ENCODE measurements at places on chromosomes 12 and 14. TPM values are rescaled to one million over a fixed set of nuclear protein-coding genes. Genes with fewer than 3 reads are reported as not detected.

GRCh38 chr14:72701237-72701565, 192.7 kb downstream of the DPF3 start:
- DNase-seq = no peak

DNA sequence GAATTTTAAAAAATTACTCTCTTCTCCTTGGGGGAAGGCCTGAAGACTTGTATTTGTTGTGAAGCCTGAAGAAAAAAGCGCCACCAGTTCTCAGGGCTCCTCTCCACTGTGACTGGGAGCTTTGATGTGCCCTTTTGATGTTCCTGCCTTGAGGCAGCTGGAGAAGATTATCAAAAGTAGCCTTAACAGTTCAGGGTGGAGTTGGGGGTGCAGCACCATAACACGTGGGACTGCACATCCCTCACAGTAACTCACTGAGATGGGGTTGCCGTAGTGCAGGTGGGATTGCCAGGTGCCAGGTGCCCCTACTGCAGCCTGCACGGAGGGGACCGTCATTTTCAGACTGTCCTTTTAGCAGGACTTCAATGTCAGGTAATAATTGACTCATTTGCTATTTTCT, 474.1 kb downstream of the ETNK1 start:
- DNase-seq = no peak

DNA sequence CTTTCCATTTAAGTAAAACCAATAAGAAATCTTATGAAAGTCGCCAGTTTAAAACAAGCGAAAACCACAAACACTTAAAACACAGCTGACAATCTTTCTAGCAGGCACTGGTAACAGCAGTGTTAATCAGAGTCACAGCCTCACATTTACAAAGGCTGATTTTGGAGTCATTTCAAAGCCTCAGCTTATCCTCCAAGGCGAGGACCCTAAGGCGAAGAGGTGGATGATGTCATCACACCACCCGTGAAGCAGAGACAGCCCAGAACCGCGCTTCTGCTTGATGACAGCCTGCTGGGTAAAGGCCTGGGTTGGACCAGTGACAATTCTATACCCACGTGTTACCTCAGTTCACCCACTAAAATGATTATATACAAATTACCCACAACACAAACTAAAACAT, 10.1 kb downstream of the GOLGA3 start:
- peak; percentile 44 for DNase-seq

- DNase-seq = no peak
Observed at GRCh38 chr12:129961856-129962255, 58.0 kb upstream of the TMEM132D start.

DNA sequence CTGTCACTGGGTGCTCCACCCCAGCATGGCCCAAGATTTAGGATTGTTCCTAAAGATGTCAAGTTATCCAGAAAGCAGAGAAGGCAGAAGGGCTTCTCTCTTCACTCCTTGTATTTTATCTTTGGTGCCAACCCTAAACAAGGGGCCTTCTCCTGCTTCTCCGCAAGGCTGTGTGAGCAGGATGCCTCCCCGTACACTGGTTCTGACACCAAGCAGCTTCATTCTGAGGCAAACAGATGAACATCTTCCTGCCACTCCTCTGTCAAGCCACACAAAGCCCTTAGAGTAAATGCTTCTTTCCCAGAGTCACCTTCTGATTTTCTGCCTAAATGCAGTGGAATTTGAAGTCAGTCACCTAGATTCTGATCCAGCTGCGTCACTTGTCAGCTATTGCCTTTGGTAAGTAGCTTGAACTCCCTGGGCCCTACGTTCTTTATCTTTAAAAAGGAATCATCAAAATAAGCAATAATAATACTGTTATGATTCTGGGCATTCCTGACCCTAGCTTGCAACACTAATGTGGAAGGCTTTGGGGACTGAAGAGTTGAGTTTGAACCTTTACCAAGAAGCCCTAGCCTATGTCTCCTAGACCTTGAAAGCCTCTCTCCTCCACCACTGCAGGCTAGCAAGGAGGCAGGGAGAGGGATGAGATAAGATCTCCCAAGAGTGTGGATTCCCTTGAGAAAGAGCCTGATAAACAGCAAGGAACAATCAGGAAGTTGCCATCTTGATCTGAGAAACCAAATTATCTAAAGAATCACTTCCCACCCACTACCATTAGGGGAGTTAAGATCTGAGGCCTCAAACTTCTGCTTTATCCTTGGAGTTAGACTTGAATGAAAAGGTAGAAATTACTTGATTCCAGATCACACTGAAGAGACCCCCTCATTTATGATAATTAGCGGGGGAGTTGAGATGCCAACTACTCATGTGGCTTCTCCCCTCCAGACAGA, 5.7 kb downstream of the KRT73 start:
- no peak for DNase-seq

- no peak for DNase-seq
Observed at GRCh38 chr14:85813040-85813439, 283.1 kb downstream of the FLRT2 start.

The CLEC1B gene
- not detected for total RNA-seq

- DNase-seq = no peak
Observed at GRCh38 chr12:77816196-77816595, 14.5 kb upstream of the NAV3 start.

GRCh38 chr12:102847131-102847530, 69.9 kb downstream of the PAH start:
- no peak for DNase-seq

GRCh38 chr12:40971911-40972310, 216.2 kb upstream of the PDZRN4 start:
- no peak for DNase-seq

- no peak for DNase-seq
Observed at GRCh38 chr12:76266797-76267196, 81.4 kb downstream of the BBS10 start.

The ASCL1 gene
- total RNA-seq = not detected

- peak; percentile 53 for DNase-seq
Observed at GRCh38 chr12:29889737-29890136, 106.0 kb upstream of the TMTC1 start.

- DNase-seq = no peak
Observed at GRCh38 chr14:60350366-60350720, 101.3 kb downstream of the PPM1A start.

The DEGS2 gene
- 2.6 TPM for total RNA-seq

All from activated CD4-positive, alpha-beta T cell treated with anti-CD3 and anti-CD28 coated beads for 36 hours (primary cell).